NCI-H526 (cell line): ENCODE measurements at places on chromosomes 7 and 10.

GRCh38 chr7:28697913-28698563, 260.1 kb downstream of the TRIL start:
- no peak for DNase-seq

DNA sequence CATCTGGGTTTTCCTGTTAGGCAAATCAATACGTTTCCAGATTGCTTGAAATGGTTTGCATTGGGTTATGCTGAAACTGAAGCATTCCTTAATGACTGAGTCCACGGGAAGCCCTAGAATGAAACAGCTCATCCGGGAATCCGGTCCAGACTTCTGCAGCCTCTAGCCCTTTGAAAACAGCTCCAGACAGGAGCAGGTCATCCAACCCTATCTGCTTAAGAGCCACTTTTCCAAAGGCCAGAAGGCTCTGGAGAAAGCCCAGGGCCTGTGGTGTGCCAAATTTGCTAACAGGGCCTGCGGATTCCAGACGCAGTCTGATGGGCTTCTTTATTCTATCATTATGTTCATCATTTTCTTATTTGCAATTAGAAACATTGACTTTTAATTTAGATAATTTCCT, 265.4 kb downstream of the SKIDA1 start:
- DNase-seq, result no peak

DNA sequence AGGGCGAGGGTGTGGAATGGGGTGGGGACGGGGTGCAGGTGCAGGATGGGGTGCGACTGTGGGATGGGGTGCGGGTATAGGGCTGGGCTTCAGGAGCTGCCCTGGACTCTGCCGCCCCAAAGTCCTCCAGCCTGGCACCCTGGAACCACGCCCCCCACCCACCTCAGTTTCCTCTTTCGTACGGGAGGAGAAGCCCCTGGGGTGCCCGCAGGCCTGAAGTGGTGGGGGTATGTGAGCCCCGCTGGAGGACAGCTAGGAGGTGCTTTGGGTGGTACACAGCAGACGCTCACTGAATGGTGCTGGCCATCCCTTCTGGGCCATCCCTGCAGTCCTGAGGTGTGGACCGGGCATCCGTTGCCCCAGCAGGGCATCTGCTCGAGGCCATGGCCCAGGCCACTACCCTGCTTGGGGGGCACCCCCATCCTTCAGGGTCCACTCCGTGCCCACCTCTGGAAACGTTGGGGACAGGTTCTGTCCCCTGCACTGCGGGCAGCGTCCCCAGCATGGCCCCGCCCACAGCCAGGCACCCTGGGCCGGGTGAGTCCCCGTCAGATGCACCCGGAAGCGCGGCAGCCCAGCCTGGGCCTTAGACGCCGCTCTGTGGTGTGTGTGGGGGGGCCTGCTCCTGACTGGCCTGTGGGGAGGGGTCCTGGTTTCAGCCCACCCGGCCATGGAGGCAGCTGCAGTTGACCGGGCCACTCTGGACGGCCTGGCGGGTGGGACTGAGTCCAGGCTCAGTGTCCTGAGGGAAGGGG, 41.6 kb downstream of the UNCX start:
- DNase-seq, result no peak

DNA sequence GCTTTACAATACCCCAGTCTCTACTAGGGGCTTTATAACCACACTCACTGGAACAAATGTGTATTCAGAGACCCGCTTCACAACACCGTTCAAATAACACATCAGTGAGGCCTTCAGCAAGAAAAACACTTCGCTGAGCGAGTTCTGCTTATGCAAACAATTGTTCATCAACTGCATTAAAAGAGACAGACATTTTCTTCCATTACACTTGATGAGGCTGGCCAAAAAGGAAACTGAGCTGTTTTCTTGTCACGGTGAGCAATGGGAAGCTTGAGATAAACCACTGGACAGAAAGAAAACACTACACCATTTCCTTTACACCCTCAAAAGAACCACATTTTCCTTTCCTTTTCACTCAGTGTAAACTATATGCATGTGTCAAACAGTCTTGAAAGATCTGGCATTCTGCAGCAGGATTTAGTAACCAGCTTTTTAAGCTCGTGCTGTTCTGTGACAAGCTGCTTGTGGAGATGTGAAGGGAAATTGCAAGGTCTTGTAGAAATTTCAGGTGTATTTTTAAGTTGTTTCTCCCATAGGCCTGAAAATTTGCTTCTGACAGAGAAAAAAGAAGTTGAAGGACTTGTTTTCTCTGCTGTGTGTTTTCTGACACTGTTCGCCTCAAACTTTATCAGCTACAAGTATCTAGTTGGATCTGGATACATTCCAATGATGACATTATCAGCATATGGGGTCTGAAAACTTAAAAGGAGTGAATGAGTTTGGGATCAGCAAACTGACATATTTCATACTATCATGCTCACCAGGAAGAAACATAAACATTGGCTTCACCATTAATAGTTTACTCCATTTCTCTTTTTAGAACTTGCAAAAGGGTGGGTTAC, 693.1 kb downstream of the PARD3 start:
- no peak for DNase-seq

- no peak for DNase-seq
These were observed 142.6 kb upstream of the KCNMA1 start for GRCh38 chr10:77780180-77780579.

DNA sequence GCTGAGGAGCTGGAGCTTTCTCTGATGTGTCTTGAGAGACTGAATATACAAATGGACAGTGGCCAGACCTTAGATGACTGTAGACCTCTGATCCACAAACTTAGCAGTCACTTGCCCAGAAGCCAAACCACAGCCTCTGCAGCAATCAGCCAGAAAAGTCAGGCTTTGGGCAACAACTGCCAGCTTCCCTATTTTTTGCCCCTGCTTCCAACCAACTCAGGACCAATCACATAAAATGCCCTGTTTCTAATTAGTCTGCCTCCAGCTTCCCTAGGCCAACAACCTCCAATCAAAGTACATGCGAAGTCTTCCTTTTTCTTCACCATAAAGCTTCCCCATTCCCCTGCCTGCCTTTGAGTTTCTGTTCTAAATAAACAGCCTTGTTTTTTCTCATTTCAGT, 37.8 kb upstream of the CACUL1 start:
- DNase-seq, result no peak

DNA sequence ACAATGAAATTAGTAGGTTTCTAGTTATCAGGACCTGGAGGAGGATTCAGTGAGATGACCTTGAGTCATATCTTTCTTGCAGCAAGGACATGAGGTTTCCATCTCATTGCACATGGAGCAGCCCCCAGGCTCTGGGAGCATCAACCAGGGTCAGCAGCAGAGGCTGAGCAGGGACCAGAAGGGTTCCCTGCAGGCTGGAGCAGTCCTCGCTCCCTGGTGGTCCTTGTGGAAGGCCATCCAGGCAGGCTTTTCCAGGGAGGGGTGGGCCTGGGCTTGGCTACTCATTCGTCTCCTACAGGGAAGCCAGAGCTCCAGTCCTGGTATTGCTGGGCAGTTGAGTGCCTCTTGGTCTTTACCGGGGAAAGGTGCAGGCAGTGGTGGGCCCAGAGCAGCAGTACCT, 587.5 kb downstream of the GLRX3 start:
- DNase-seq, result no peak

DNA sequence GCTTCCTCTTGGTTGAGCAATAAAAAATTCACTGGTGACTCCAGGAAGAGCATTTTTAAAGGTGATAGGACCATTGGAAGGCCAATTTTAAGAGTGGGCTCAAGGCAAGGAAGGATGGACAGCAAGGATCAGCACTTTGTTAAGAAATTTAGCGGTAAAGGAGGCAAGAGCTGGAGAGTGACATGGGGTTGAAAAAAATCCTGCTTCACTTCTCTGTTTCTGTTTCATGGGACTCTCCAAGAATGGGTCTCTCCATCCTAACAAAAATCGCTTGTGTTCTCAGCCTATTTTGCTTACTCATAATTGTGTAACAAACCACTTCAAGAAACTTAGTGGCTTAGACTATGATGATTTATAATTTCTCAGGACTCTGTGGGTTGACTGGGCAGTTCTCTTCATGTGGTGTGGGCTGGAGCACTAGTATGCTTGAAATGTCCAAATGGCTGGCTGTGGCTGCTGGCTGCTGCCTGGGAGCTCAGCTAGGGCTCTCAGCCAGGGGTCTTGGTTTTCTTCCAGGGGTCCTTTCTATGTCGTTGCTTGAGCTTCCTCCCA, 59.8 kb upstream of the ZNRF2 start:
- no peak for DNase-seq

GRCh38 chr10:73634421-73634820, 6.9 kb downstream of the MYOZ1 start:
- DNase-seq, result no peak

- no peak for DNase-seq
These were observed 103.8 kb downstream of the SORBS1 start for GRCh38 chr10:95457319-95457886.

- DNase-seq, result no peak
These were observed 116.1 kb upstream of the ZMIZ1 start for GRCh38 chr10:78952686-78953085.

DNA sequence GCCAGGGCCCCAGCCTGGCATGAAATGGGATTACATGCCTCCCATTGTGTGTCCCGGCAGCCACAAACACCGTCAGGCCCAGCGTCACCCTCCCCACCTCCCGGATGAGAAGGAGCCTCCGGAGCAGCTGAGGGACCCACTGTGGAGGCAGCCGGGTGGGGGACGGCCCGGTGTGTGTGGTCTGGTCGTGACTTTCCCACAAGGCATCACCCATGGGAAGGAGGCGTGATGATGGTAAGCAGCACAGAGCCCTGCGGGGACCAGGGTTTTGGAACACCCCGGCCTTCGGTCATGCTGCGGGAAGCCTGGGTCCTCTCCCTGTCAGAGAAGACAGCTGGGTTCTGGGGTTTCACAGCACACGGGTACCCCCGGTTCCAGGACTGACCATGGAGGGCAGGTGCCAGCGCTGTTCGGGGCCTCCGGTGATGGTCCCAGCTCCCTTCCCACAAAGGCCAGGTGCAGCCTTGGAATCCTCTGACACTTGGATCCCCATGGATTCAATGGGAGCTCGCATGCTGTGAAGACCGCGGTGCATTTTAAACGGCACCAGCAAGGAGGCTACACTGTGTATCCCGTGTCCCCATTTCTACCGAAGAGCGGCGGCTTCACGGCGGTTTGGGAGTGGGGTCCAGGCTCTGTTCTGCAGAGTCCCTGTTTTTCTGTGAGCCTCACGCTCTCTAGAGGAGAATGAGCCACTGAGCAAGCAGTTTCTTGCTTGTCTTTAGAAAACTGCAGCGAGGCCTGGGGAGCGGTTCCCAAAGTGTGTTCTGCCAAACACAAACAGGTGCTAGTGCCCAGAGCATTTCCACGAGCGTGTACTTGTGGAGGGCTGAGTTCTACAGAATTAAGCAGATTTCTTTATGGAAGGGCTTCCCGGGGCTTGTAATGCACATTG, 336.0 kb downstream of the ADARB2 start:
- no peak for DNase-seq

DNA sequence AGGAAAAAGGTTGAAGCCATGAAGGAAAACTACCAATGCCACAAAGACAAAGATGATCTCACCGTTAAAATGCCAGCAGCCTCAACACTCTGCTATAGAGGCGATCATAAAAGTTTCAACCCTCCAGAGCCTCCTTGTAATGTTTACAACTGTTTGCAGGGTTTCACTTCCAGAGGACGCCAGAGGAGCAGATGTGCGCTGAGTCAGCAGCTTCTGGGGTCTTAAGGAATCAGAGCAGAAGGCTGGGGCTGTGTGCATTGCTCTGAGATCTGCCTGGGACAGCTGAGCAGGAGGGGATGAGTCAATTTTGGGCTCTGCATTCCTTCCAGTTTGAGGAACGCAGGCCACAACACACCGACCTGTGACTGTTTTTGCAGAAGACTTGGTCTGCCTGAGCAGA, 98.3 kb downstream of the TMEM130 start:
- DNase-seq, result no peak

GRCh38 chr7:149286811-149287400, 24.9 kb downstream of the ZNF783 start:
- DNase-seq, result no peak

- no peak for DNase-seq
These were observed 134.3 kb downstream of the GRK5 start for GRCh38 chr10:119341459-119342301.

DNA sequence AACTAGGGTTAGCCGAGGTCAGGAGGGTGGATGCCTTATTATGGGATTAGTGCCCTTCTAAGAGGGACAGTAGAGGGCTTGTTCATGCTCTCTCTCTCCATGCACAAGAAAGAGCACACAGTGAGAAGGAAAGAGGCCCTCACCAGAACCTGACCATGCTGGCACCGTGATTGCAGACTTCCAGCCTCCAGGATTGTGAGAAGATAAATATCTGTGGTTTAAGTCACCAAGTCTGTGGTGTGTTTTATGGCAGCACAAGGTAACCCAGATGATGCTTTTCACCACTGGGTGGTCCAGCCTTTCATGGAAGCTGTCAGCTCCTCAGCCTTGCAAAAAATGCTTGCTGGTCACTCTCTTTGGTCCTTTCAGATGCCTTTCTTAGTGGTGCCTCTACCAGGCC, 175.9 kb downstream of the ANKRD30A start:
- DNase-seq, result no peak

DNA sequence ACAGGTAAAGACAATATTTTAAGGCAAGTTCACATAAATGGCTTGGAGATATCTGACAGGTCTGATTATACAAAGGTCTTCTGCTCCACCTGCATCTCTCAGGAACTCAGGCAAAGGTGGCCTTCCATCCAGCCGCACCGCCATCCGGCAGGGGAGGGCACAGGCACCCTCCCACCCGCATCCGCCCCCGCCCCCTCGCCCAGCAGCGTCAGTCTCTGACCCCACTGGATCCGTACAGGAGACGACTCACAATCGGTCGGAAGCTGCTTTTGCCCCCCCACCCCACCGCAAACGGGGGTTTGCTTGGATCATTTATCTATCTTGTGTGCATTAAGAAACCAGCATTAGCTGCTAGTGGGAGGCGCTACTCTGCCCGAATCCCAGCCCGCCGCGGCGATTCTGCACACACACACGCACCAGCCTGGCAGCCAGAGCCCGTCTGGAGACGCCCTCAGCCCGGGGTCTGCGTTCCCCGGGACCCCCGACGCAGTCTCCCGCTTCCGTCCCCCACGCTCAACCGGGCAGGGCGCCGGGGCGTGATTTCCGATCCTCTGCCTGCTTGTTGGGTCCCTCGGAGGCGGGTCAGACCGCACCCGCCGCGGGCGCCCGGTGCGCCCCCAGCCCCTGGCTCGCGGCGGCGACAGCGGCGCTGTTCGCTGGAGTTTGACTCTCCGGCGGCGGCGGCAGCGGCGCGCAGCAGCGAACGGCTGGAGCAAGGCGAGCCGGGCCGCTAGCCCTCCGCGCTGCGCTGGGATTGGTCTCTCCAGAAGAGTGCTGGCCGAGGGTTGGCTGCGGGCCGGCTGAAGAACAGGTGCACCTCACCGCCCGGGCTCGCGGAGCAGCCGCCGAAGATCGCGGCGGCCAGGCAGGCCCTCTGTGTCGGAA, 820 bp upstream of the NRG3 start:
- peak; percentile 48 for DNase-seq

- no peak for DNase-seq
These were observed 33.3 kb downstream of the SNX13 start for GRCh38 chr7:17907014-17907413.

GRCh38 chr10:114519756-114520293, 115.5 kb upstream of the AFAP1L2 start:
- DNase-seq, result no peak

GRCh38 chr10:69217119-69217754, 2.9 kb upstream of the HKDC1 start:
- no peak for DNase-seq

- no peak for DNase-seq
These were observed 52.6 kb downstream of the GTF2IRD1 start for GRCh38 chr7:74506325-74506724.
